CD8-positive, alpha-beta T cell (primary cell): ENCODE measurements at places on chromosomes 4 and X.

- DNase-seq, result no peak
Measured at GRCh38 chr4:71260544-71260943, 78.3 kb upstream of the SLC4A4 start.

GRCh38 chr4:186318481-186318880, 52.5 kb downstream of the F11 start:
- no peak for DNase-seq

DNA sequence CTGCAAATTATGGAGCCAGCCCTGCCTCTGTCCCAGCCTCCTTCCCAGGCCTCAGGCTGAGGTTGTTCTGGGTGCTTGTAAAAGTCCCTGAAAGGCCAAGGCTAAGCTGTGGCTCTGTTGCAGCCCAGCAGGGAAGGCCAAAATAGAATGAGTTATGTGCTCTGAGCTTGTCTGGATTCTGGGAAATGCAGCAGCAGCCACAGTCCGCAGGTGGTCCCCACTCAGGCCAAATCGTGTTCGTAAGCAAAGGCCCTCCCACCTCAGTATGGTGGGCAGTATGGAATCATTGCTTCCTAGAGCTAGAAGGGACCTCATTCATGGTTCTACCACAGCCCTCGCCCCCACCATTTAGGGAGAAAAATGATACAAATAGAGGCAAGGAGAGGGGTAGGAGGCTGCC, 4.7 kb upstream of the TCEAL1 start:
- no peak for DNase-seq

DNA sequence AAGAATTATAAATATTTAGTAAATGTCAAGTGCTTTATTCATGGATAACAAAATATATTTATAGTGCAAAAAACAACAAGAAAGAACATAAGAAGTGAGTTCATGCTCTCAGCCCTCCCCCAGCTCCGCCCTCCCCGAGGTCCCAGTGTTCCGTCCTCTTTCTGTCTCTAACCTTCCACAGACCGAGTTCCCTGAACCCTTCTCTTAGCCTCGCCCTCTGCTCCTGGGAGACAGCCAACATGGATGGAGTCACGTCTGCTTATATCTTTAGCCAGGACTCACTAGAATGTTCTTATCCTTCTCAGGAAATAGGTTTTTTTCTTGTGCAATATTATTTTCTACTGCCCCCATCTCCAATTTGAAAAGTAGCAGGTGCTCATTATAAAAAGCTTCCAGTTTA, 40.1 kb upstream of the HELT start:
- DNase-seq, result no peak

GRCh38 chr4:112075129-112075753, 70.0 kb upstream of the FAM241A start:
- DNase-seq, result no peak

DNA sequence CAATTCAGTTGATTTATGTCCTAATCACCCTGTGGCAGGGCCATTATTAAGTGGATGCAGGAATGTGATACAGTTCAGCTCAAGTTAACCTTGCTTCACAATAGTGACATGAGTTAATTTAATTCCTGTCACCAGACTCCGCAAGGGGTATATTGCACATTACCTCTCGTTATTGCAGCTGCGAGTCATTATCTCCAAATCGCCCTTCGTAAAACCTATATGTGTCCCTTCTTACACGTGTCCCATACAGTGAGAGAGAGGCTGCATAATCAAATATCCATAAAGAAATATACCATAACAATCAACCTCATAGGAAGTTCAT, 369.9 kb upstream of the ANXA10 start:
- DNase-seq, result no peak
